ENCODE measurements at places on chromosomes 13 and 19.

GRCh38 chr19:489418-490196 is 6.7 kb upstream of the MADCAM1 start:
- no peak for DNase-seq

- no peak for DNase-seq
Observed at GRCh38 chr19:49216071-49216470, 58.5 kb downstream of the TRPM4 start.

DNA sequence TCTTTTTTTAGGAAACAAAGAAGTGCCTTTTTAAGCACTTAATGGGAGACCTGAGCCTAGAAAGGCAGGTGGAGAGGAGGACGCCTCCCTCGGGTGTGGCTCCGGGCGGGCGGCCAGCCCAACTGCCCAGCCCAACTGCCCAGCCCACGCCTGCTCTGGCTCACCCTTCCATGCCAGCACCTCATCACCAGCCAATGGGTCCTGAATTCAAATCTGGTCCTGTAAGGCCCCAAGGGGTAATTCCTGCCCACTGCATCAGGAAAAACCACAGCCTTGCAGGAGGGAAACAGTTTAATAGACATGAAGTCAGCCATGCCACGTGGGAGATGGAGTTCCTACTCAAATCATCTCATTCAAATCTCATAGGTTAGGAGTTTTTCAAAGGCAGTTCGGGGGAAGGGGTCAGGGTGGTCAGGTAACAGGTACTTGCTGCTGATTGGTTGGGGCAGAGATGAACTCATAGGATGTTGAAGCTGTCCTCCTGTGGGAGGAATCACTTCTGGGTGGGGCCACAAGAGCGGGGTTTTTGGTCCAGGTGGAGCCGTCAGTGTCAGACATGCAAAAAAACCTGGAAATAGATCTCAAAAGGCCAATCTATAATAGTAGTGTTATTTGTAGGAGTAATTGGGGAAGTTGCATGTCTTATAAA is 64.9 kb downstream of the HSPH1 start:
- no peak for DNase-seq

- DNase-seq = no peak
Observed at GRCh38 chr19:17325881-17326594, 8.6 kb downstream of the ANO8 start.

DNA sequence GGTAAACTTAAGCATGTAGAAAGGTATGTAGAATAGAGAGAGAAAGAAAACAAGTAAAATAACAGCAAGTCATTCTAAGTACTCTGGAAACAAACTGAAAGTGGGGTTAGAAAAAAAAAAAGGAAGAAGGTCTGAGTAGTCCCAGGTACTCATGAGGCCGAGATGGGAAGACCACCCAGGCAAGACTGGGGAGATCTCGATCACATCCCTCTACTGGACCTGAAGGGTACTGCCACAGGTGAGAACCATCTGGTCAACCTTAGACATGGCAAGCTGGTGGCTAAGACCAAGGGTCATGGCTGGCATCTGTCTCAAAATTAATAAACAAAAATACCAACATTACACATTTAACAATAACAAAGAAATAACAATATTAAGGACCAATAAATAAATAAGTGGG is 36.3 kb upstream of the ZNF724 start:
- no peak for DNase-seq

DNA sequence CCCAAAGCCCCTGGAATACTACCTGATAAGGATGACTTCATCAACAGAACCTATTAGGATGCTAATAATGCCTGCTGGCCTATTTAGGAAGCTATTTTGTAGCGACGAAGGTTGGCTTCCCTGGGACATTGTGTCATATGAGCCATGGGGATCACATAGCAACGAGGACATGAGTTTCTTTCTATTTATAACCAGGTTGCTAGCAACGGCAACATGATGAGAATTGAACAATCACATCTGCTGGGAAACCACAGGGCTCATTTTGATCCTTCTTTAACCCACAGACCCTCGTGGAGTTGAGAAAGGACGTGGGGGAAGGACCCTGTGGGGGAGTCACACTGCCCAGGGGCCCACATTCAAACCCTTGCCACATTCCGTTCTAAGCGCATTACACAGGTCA is 172.2 kb downstream of the COL4A1 start:
- DNase-seq = no peak

GRCh38 chr19:9584073-9584833 is at the start of gene ZNF121:
TSS of gene ZNF121 (minus strand) at chr19:9584504. CDS start at chr19:9568097, 16,407 bp downstream.
- DNase-seq = peak; percentile 88

DNA sequence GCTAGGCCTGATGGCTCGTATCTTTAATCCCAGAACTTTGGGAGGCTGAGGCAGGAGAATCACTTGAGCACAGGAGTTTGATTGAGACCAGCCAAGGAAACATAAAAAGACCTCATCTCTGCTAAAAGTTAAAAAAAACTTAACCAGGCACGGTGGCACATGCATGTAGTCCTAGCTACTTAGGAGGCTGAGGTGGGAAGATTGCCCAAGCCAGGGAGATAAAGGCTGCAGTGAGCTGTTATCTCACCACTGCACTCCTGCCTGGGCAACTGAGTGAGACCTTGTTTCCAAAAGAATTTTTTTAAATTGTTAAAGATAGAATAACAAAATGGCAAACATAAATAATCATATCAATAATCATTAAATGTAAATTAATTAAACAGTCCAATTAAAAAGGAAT is 365.8 kb downstream of the MTUS2 start:
- DNase-seq = no peak

GRCh38 chr13:114118086-114118485 is 14.3 kb downstream of the RASA3 start:
- no peak for DNase-seq

DNA sequence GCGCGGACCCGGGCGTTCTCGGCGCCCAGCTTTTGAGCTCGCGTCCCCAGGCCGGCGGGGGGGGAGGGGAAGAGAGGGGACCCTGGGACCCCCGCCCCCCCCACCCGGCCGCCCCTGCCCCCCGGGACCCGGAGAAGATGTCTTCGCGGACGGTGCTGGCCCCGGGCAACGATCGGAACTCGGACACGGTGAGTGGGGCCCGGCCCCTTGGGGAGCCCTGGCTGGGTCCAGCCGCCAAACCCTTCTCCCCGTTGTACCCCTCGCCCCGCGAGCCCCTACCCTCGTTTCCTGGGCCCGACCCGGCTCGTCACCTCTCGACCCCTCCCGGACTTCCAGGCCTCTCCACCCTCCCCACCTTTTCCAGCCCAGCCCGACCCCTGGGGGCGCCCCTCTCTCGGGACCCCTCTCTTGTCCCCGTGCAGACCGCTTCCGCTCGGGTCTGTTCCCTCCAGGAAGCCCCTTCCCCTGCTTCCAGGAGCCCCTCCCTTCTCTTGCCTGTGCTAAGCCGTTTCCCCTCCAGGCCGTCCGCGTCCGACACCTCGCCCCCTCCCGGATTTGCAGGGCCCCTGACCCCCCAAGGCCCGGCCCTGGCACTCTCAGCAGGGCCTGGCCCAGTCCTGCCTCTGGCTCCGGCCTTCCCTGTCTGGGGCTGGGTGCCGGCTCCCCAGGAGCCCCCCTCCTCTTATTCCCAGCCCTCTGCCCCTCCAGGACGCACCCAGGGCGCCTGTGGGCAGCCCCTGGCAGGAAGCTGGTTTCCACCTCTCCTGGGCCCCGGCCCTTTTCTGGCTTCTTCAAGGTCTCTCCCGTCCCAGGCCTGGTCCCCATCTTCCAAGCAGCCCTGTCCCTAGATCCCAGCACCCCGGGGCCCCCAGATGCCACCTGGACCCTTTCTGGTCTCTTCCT is 632 bp downstream of the MARK4 start:
- DNase-seq = peak; percentile 30

- DNase-seq = no peak
Observed at GRCh38 chr19:44725684-44726083, 22.8 kb upstream of the BCL3 start.

DNA sequence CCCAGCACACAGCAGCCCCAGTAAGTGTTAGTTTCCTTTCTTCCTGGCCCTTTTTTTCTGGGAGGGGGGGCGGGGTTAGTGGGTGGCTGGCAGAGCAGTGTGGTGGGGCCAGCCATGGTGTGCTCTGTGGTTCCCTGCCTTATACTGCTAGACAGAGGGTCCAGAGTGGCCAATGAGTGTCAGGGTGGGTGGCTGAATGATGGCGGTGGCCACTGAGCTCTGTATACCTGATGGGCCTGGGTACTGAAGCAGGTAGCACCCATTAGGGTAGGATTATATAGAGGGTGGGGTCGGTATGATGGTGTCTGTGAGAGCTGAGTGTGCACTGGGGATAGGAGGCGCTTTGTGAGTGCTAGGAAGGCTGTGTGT is 13.8 kb downstream of the CIC start:
- DNase-seq = no peak

DNA sequence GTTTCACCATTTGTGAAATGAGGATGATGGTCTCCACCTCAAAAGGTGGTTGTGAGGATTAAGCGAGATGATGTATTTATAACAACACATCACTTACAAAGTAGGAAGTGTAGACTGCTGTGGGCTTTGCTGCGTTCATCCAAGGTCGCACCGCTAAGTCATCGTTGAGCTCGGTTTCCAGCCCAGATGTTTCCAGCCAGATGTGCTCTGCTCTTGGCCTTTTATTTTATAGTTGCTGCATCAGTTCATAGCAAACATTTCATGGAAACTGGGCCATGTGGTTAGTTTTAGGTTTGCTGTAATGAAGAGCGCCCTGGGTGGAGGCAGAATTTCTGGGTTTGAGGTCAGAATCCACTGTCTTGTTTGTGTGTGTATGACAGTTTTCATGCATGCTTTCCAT is 76.5 kb upstream of the RNF113B start:
- DNase-seq = no peak

DNA sequence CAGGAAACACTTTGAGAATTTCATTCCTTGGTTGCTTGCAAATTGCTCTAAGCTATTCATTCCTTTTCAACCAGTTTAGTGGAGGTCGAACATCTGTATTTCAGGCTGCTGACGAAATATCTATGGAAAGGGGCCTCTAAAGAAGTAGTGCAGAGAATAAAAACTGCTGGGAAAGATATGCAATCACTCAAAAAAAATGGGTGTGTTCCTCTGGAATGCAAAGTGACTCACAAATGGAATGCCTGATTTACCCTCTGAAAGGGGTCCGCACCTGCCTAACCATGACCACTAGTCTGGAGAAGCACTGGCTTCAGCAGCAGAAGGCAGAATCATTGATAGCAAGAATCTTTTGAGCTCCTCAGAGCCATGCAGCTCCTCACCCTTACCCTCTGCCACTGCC is 129.4 kb downstream of the PCDH9 start:
- DNase-seq = no peak

DNA sequence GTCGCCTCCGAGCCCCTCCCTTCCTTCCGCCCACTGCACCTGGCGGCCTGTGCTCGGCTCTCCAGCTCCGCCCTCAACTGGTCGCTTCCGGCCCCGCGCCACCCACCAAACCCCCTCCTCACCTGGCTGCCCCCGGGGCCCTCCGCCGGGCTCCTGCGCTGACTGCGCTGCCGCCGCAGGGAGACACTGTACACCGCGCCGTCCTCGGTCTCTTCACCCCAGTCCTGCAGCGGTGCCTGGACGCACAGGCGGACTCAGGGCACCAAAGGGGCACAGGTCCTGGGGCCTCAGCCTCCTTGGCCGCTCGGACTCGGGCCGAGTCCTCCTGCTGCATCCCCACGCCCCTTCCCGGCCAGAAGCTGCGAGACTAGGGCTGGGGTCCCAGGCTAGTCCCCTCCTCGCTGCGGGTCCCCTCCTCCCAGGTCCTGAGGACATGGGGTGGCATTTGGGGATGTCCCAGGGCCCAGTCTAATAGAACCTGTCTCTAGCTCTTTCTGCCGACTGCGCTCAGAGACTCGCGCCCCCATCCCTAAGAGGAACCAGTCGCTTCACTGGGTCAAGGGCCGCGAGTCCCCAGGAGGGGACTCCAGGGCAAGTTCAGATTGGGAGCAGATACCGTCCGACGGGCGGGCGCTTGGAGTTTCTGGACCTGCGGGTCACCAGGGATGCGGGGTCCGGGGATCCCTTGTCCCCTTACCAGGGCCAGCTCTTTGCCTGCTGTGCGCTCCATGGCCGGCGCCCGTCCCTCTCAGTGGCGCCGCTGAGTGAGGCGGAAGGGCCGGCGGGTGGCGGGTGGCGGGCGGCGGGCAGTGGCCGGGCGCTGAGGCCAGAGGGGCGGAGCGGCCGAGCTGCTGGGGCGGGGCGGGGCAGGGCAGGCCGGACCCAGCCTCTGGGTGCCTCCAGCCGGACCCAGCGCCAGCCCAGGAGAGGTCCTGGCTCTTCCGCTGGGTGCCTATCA is at the start of gene RGL3:
Gene RGL3 (minus strand): TSS at position 766 of the 958 bp plus-strand sequence. CDS start 36 bp downstream, at position 730.
- no peak for DNase-seq

DNA sequence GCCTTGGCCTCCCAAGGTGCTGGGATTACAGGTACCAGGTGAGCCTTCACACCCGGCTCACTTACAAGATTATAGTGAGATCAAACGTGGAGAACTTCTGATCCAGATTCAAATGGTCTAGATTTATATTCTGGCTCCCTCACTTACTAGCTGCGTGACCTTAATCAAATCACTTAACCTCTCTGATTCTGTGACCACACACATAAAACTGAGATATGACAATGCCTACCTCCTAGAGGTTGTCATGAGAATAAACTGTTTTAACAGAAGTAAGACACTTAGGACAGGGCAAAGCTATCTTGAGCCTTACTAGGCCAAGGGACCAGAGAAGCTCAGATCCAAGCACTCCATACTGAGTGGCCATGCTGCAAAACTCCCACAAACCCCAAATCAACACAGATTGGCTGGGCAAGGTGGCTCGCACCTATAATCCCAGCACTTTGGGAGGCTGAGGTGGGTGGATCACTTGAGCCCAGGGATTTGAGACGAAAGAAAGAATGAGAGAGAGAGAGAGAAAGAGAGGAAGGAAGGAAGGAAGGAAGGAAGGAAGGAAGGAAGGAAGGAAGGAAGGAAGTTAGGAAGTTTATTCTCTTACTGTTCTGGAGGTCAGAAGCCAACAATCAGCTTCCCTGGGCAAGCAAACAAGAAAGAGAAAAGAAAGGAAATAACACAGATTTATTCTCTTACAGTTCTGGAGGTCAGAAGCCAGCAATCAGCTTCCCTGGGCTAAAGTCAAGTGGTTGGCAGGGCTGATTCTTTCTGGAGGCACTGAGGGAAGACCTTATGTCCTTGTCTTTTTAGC is 46.1 kb upstream of the MAP3K10 start:
- no peak for DNase-seq

GRCh38 chr13:59112221-59112718 is 1051.5 kb downstream of the DIAPH3 start:
- no peak for DNase-seq

GRCh38 chr19:48777139-48777538 is 21.8 kb downstream of the FGF21 start:
- no peak for DNase-seq

DNA sequence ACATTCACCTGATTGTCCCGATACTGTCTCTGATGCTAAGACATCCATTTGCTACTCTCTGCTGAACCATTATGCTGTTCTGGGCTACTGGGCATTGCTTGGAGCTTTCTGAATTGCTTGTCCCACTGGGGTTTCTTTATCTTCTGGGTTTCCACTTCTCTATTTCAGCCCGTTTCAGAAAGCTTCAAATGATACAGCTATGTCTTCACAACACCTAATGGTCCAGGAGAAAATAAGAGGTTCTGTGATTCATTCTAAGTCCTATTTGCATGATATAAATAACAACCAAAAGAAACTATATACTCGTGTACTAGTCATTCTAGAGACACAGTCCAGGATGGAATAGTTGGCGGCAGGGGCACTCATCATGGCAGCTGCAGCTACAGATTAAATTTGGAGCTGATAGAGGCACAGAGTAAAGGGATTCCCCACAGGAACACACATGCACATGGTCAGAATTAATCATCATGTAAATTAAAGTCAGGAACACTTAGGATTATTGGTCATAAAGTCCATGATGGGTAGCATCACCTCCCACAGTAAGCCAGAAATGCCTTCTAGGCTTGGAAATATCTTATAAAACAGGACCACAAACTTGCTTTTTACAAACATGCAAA is 33.3 kb upstream of the SCEL start:
- no peak for DNase-seq
